ENCODE measurements at places on chromosomes 1 and 21. TPM values are rescaled to one million over a fixed set of nuclear protein-coding genes. Genes with fewer than 3 reads are reported as not detected.
A peak's percentile ranks its signal among the peaks of the same experiment; 100 is the strongest.

The SPRR2F gene
- not detected for total RNA-seq

The CCT8 gene
- total RNA-seq, result 186 TPM

DNA sequence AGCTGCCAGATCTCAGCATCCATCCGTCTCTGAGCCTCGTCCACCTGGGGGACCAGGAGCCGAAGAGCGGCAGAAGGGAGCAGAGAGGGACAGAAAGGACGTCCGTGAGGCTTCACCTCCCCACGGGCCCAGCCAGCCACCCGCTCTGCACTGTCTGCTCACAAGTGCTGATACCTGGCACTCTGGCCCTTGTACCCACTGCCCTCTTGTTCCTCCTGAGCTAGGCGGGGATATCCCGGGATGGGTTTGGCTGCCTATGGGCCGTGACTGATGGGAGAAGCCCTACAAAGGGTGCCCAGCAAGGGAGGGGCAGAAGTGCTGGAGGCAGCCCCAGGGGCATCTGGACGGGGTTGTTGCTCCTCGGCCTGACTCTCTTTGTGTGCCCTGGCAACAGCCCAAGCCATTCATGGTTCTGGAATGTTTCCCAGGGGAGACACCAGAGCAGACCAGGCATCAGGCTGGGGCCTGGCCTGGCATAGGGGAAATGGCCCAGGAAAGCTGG, 57.6 kb downstream of the LDLRAD2 start:
- H3K4me1 ChIP-seq, result peaks cover 3% of the 10 kb centered on the region
- H3K27me3 ChIP-seq, result peaks cover 1% of the 10 kb centered on the region
- H3K4me3 ChIP-seq, result no peak overlapping the region
- no peak overlapping the region for H3K27ac ChIP-seq
- no peak for DNase-seq

DNA sequence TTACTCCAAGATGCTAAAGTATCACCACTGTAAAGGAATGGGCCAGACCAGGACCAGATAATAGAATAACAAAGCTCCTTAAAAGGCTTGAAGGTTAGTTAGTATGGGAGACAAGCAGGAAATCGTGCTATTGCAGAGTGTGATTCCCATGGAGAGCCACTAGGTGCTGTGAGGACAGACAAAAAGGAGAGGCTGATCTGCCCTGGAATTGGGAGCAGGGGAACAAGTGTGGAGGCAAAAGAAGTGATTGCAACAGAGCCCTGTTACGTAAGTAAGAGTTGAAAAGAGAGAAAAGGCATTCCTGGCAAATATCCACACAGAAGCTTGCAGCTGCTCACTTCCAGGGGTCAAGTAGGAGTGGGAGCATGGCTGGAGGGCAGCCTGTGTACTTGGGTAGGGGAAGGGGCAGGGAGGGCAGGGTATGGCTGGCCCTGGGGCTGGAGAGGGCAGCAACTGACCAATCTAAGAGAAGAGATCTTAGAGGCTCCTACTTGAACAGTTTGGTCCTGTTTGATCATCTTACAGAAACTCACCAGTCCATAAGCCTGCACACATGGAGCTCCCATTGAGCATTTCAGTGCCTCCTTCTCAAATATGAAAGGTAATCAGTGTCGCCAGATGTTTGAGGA, 207.7 kb upstream of the GJB5 start:
- H3K36me3 ChIP-seq, result peaks cover 3% of the 10 kb centered on the region

DNA sequence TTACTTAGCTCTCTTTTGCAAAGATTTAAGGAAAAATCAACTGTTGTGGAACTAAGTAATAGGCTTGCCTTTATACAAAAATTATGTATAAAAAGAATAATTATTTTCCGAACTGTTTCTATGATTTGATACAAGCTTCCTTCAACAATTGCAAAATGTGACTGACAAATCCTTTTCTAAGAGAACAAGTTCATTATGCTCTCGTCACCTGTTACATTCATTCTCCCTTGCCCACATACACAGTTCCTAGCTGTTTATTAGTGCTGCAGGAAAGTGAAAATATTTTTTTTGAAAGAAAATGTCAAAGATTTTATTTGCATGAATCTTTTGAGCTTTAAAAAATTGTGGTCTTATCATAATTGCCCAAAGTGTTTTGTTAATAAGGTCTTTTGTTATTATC, 466.2 kb downstream of the USP25 start:
- no peak overlapping the region for H3K4me3 ChIP-seq
- H3K4me1 ChIP-seq, result peaks cover 6% of the 10 kb centered on the region
- no peak overlapping the region for H3K27ac ChIP-seq
- H3K27me3 ChIP-seq, result no peaks in the 10 kb centered on the region

GRCh38 chr1:10108948-10109708, 76.4 kb downstream of the UBE4B start:
- peaks cover 4% of the 10 kb centered on the region for H3K36me3 ChIP-seq
- DNase-seq, result no peak
- H3K27me3 ChIP-seq, result peaks cover 5% of the 10 kb centered on the region
- no peak overlapping the region for H3K27ac ChIP-seq
- no peak overlapping the region for H3K4me3 ChIP-seq

GRCh38 chr1:79694241-79694640, 687.7 kb upstream of the ADGRL4 start:
- H3K27ac ChIP-seq, result no peak overlapping the region
- H3K4me1 ChIP-seq, result no peaks in the 10 kb centered on the region
- H3K36me3 ChIP-seq, result no peaks in the 10 kb centered on the region
- H3K27me3 ChIP-seq, result no peaks in the 10 kb centered on the region
- H3K4me3 ChIP-seq, result no peak overlapping the region
- DNase-seq, result no peak

- peak; percentile 55 for DNase-seq
- peaks cover 4% of the 10 kb centered on the region for H3K27me3 ChIP-seq
- no peak within 1 kb of the TSS for H3K27ac ChIP-seq
- no peaks in the 10 kb centered on the region for H3K36me3 ChIP-seq
- no peak within 1 kb of the TSS for H3K4me3 ChIP-seq
- no peaks in the 10 kb centered on the region for H3K4me1 ChIP-seq
These were observed at the start of gene TTC34 for GRCh38 chr1:2801535-2802291. TTC34 (minus strand) TSS chr1:2801693; CDS start chr1:2800827, 866 bp downstream.

DNA sequence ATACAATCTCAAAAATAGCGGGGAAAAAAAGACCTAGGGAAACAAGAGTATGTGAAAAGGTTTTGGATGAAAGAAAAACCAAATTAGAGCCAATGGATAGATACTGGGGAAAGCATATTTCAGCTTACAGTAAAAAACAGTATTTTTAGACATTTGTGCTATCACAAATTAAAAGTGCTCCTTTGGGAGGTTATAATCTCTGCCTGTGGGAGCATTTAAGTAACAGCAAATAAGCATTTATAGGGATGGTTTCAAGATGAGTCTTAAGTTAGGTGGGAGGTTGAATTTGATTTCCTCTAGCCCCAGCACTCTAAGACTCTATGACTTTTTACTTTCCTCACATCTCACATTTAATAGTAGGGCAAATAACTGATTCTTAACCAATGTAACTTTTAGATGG, 79.6 kb upstream of the SLFNL1 start:
- no peak overlapping the region for H3K27ac ChIP-seq
- no peaks in the 10 kb centered on the region for H3K36me3 ChIP-seq
- no peak for DNase-seq
- H3K27me3 ChIP-seq, result no peaks in the 10 kb centered on the region

GRCh38 chr1:149848340-149849110, 50.8 kb upstream of the BOLA1 start:
- peak overlapping the region; percentile 98 for H3K4me3 ChIP-seq
- H3K36me3 ChIP-seq, result no peaks in the 10 kb centered on the region
- DNase-seq, result no peak
- peak overlapping the region; percentile 96 for H3K27ac ChIP-seq

- H3K4me3 ChIP-seq, result no peak overlapping the region
- no peak overlapping the region for H3K27ac ChIP-seq
- H3K4me1 ChIP-seq, result no peaks in the 10 kb centered on the region
- DNase-seq, result no peak
- no peaks in the 10 kb centered on the region for H3K27me3 ChIP-seq
- no peaks in the 10 kb centered on the region for H3K36me3 ChIP-seq
These were observed 50.4 kb downstream of the GATAD2B start for GRCh38 chr1:153872331-153872730.

DNA sequence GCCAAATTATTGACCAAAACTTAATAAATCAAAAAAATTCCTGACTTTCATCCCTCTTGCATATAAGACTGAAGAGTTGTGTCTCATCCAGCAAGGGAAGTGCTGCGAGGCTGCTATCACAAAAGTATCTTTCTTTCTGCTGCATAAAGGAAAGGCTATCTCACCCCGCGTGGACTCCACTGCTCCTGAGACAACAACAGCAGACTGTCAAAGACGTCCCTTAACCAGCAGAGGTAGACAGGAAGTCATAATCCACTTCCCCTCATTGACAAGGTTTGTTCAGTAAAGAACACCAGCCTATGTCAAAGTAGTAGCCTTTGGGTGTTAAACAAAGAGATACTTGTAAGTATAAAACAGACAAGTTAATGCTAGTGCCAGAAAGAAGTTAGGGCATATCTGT, 29.4 kb downstream of the VPS26C start:
- H3K4me3 ChIP-seq, result no peak overlapping the region
- peaks cover 2% of the 10 kb centered on the region for H3K4me1 ChIP-seq
- H3K27ac ChIP-seq, result no peak overlapping the region
- no peaks in the 10 kb centered on the region for H3K27me3 ChIP-seq

DNA sequence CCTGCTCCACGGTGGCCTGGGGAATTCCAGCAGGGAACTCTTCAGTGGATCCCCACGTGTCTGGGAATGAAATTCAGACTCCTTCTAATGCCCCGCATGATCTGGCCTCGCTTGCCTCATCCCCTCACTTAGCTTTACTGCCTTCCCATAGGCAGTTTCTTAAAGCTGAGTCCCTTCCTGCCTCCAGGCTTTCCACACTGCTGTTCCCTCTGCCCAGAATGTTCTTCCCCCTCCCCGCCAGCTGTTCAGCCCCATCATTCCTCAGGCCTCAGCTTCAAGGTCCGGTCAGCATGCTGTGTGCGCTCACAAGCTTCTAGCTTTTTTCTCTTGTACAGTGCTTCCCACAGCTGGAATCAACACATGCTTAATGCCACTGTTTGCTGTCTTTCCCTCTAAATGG, 54.9 kb upstream of the WASF2 start:
- H3K4me1 ChIP-seq, result peaks cover 32% of the 10 kb centered on the region
- peak overlapping the region; percentile 85 for H3K27ac ChIP-seq
- peaks cover 5% of the 10 kb centered on the region for H3K36me3 ChIP-seq

DNA sequence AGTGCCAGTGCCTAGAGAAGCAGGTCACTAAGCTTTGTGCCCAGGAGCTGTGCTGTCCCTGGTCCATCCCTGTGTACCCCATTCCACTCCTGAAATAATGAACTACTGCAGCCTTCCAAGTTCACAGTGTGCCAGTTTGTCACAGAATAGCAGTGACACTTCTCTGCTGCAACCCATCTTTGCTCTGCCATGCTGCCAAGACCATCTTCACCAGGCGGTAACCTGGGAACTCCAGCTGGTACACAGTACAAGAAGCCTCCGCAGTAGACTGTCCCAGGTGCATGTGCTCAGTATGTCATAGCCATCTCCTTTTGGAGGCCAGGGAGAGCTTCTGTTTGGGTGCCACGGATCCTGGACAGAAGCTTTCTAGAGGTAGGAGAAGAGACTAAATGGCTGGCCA, 138.0 kb downstream of the DHRS3 start:
- H3K27me3 ChIP-seq, result no peaks in the 10 kb centered on the region
- H3K36me3 ChIP-seq, result no peaks in the 10 kb centered on the region
- H3K4me3 ChIP-seq, result no peak overlapping the region

GRCh38 chr1:246726881-246727280, 2.7 kb downstream of the SCCPDH start:
- H3K27me3 ChIP-seq, result peaks cover 5% of the 10 kb centered on the region
- H3K27ac ChIP-seq, result peak overlapping the region; percentile 91
- peak overlapping the region; percentile 68 for H3K4me3 ChIP-seq
- DNase-seq, result no peak
- peaks cover 42% of the 10 kb centered on the region for H3K36me3 ChIP-seq

DNA sequence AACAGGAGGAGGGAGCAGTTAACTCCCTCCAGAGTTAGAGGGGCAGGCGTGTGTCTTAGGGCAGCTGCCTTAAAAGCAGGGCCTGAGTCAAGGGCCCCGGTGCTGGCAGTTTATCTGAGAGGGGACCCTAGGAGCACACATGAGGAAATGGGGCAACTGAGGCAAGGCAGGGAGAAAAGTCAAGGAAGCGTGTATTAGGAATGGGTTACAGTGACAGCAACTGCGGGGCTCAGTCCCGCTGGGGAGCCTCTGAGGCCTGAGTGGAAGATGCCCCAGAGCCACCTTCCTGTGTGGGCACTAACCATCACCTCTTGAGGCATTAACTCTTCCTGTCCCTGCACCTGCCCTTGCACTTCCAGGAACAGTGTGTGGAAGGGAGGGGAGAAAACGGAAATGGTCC, 276.3 kb downstream of the MATN1 start:
- H3K4me3 ChIP-seq, result no peak overlapping the region
- peaks cover 9% of the 10 kb centered on the region for H3K4me1 ChIP-seq
- peaks cover 2% of the 10 kb centered on the region for H3K27me3 ChIP-seq

GRCh38 chr1:231976231-231976630, 349.6 kb downstream of the DISC1 start:
- H3K27ac ChIP-seq, result no peak overlapping the region
- peaks cover 8% of the 10 kb centered on the region for H3K4me1 ChIP-seq

All from glutamatergic neuron (in vitro differentiated cells).